CD4-positive, alpha-beta T cell (primary cell): ENCODE measurements at places on chromosomes 2 and 18. TPM values are rescaled to one million over a fixed set of nuclear protein-coding genes. Genes with fewer than 3 reads are reported as not detected.

DNA sequence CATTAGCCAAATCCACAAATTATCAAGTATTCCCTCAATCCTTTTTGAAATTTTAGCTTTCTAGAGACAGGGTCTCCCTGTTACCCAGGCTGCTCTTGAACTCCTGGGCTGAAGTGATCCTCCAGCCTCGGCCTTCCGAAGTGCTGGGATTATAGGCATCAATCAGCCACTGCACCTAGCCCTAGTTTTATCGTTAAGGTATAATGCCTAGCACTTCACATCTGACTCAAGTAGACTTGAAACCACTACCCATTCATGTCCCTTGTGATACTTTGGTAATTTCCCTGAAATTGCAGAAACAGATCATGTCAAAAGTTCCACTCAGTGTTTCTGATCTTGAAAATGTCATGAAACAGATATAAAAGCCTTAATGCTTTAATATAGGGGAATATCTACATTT is 26.3 kb downstream of the MEX3C start:
- DNase-seq, result no peak

The ANKAR gene
- 8.0 TPM for total RNA-seq

The PLA2R1 gene
- not detected for total RNA-seq

GRCh38 chr2:217092710-217093379 is 233.0 kb upstream of the TNP1 start:
- DNase-seq, result no peak

GRCh38 chr2:43067254-43068040 is 159.0 kb downstream of the ZFP36L2 start:
- DNase-seq, result no peak

GRCh38 chr2:56834686-56835085 is 650.9 kb downstream of the CCDC85A start:
- DNase-seq, result no peak

GRCh38 chr2:45130736-45131135 is 121.5 kb upstream of the SIX2 start:
- no peak for DNase-seq

- DNase-seq, result peak; percentile 14
Observed at GRCh38 chr2:234414596-234414995, 82.3 kb downstream of the ARL4C start.

DNA sequence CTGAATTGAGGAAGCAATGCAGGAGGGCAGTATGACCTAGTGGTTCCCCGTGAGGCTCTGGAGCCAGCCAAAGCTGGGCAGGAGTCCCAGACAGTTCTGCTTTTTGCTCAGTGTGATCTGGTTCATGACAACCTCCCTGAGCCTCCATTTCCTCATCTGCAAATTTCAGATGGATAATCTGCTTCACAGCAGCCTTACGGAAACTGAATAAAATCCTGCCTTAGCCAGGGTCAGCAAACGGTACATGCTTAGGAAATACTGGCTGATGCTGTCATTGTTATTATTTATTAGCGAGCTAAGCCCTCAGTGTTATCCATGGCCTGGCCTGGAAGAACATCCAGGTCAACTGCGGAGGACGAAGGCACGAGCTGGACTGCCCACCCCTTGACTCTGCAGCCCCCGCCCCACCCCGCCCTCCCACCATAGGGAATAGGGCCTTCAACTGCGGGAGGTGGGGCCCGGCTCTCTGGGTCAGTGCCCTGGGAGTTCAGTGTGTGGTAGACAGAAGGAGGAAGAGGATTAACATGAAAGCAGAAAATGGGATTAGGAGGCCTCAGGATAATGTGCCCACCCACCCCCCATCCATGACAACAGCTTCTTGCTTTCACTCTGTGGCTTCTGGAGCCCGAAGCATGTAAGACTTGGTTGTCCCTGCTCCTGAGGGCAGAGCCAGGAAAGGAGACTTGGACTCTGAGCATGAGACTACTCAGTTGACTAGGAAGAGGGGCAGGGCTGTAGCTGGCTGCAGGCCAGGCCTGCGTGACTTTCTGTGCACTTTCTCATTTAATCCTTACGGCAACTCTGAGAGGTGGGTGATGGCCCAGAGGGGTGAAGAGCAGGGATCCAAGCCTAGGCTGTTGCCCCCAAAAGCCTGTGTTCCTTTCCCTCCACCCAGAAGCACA is 13.1 kb downstream of the PKDCC start:
- DNase-seq, result no peak
